ENCODE measurements at places on chromosomes 6 and 20.

DNA sequence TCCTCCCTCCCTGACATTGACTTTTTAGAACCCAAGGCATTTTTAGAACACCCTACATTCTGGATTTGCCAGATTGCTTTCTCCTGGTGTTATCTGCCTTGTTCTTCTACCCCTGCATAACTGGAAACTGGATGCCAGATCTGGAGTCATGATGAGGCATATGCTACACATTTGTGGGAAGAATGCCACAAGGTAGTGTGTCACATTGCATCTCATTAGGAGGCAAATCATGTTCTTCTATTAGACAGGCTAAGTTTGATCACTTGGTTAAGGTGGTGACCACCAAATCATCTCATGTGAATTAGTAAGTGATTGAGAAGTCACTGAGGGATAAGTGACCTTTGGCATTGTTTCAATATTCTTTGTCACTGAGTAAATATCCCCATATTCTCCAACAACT, 12.9 kb upstream of the NKX2-2 start:
- DNase-seq: no peak

DNA sequence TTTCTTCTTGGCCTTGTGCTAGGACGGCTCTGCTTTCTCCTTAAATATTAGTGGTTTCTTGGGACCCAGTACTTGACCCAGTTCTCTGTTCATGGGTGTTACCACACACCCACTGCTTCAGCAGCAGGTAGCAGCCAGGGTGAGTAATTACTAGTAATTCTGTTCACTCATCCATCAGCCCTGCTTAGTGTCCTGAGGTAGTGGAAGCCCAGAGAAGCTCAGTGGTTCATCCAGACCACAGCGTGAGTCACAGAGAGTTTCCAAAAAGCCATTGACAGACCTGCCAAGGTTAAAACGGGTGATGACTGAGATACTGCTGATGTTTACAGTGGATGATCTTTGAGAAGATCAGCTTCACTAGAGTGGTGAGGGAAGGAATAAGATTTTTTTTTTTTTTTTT, 51.7 kb upstream of the HINT3 start:
- DNase-seq: no peak

DNA sequence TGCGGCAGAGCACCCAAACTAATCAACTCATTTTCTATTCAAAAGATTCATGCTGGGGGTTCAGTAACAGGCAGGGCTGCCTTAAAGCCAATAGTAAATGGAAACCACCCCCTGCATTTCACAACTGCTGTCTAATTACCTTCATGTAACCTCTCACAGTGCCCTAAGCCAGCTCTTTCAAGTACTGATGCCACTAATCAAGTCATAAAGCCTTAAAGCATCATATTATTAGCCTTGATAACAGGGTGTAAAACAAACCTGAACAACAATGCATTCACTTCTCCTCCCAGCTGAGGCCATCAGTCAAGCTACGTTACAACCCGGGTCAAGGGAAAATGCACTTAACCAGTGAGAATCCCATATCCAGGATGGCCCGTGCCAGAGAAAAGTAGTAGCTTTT, 33.0 kb downstream of the TRERF1 start:
- DNase-seq: peak; percentile 99

- no peak for DNase-seq
Measured at GRCh38 chr20:18266282-18266681, 22.0 kb upstream of the ZNF133 start.

DNA sequence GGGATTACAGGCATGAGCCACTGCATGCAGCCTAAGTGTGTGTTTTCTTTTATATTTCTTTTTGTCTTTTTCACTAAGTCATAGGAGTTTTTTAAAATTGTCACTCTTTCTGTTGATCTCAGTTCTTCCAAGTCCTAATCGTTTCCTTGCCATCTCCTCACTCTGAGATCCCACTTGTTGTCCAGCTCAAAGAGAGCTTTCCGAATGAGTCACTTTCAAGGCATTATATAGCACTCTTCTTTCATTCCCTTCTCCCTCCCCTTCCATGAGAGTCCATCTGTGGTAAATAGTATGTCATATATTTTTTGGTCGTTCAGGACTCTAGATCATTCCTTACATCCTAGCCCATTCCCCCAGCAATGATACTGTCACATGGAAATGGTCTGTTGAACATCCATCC, 4.3 kb downstream of the VAPB start:
- DNase-seq: no peak

DNA sequence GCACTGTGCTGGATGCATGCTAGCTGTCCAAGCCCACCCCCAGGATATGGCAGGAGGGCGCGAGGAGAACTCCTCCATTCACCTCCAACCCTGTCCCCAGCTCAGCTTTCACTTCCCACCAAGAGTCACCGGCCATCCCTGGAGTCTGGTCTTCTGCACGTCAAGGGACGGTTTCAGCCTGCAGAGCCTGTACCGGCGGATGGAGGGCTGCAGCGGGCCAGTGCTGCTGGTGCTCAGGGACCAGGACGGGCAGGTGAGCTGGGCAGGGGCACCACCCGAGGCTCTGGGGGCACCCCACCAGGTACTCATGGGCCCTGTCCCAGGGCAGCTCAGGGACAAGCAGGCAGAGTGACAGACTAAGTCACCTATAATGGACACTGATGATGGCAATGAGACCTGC, 3.0 kb downstream of the TLDC2 start:
- no peak for DNase-seq

DNA sequence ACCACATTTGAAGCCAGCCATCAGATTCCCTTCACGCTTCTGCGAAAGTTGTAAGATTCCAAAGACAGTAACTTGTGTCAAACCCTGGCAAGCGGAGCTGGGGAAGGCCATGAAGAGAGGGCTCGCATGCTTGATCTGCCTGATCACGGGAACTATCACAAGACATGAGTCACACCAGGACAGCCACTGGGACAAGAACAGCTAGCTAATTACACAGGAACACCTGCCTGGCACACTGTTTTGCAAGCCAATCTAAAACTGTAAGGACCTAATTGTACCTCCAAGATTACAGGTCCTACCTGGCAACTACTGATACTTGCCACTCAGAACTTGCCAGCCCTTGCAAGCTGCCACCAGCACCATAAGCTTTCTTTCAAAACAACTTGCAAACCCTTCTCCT, 289.3 kb downstream of the KIF16B start:
- DNase-seq: peak; percentile 52

DNA sequence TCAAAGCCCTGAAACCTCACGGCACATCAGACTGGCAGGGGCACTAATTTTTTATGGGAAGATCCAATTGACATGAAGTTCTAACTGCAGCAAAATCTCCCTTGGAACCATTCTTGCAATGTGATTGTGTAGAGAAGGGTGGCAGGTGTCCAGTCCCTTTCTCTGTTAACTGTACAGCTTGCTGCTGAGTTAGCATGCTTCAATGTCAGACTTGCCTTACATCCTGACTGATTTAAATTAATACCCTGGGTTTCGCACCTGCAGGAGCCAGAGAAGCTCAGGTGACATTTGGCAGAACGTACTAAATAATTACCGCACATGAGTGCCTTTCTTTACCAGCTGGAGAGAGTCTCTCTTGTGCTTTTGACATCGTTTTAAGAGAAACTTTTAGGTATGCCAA, 123.0 kb downstream of the DOK5 start:
- DNase-seq: peak; percentile 63

DNA sequence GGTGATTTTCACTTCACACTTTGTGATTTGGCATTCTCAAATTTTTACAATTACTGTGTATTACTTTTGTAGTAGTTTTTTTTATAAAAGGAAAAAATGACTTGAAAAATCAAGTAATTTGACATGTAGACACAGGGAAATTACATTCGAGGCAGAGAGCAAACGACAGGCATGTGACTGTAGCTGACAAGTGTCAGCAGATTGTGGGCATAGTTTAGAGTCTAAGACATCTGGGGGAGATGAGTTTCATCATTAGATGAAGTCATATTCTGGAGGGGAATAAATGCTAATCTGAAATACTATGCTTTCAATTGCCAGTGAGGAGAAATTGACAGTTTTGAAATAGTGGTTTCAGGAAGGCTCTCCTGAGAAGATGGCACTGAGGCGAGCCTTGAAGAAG, 126.0 kb downstream of the MTHFD1L start:
- DNase-seq: no peak

DNA sequence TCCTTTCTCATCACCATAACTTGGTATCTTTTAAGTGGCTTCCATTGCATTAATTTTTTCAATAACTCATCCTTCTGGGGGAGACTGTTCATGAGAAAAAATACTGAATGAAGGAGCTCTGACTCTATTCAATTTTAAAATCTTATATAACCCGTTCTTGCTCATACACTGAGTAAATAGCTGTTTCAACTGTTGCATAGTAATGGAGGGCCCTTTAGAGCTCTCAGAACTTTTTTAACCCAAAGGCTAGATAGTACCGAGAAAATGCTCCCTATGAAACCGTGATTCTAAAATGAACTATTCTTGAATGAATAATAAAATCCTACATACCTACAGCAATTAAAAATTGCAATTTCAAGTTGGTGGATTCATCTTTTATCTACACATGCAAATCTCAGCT, 5.3 kb downstream of the SLC2A12 start:
- no peak for DNase-seq

DNA sequence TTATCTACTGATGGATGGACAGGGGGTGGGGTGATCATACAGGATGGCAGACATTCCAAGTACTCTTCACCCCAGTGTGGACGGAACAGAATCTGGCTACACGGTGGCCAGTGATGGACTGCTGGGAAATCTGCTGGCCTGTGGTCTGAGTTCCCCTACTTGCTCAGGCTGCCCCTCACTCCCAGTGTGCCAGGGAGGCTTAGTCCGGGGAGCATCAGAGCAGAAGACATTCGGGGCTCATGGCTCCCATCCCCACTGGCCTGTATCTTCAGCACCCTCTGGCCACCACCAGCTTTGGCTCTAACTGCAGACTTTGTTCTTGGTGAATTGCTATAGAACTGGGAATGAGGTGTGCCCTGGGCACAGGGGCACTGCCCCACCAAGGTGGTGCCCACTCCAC, 15.3 kb downstream of the TLDC2 start:
- DNase-seq: no peak

DNA sequence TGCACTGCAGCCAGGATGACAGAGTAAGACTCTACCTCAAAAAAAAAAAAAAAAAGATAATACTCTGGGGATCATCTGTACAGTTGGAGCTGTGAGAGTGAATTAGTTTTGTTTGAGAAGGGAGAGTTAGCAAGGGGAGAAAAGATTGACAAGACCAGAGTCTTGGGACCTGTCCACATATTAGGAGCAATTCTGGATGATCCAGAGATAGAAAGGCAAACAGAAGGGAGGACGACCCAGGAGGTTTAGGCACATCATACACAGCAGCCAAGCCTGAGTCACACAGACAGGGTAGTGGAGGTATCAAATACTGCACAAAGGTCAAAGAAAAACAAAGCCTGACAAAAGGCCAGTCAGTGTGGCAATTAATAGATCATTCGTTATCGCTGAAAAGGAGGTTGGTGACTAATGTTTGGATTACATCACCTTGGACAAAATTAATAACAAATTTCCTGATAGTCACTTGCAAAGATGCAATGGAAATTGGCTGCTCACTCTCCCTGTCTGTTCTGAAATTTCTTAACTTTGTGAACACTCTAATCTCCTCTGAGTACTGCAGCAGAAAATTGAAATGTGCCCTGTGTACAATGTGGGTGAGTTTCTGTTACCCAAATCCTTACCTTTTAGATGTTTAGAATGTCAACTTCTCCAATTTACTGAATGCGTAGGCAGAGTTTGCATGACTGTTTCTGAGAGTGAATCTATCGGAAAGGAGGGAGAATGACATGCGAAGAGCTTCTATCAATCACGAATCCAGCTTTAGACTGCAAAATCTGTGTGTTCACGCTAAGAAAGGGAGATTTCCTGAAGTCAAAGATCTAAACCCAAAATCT, 105.4 kb downstream of the TSHZ2 start:
- peak; percentile 10 for DNase-seq

GRCh38 chr6:46138281-46138680, 8.5 kb downstream of the ENPP4 start:
- peak; percentile 69 for DNase-seq

DNA sequence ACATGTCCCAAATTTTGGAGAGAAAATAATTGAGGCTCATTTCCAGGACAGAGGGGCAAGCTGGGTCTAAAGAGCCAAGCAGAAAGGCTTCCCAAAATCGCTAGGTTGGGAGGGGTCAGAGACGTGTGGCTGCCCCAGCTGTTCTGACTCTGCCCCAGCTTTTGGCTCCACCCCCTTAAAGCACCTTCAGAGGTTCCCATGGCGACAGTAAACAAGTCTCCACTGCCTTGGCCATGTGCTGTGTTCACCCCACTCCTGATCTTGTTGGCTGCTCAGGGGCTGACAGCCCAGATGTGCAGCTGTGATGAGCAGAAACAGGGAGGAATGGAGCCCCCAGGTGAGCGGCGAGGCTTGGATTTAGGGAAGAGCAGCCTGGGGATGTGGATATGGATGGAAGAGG, 72.8 kb upstream of the SPTLC3 start:
- DNase-seq: peak; percentile 70

DNA sequence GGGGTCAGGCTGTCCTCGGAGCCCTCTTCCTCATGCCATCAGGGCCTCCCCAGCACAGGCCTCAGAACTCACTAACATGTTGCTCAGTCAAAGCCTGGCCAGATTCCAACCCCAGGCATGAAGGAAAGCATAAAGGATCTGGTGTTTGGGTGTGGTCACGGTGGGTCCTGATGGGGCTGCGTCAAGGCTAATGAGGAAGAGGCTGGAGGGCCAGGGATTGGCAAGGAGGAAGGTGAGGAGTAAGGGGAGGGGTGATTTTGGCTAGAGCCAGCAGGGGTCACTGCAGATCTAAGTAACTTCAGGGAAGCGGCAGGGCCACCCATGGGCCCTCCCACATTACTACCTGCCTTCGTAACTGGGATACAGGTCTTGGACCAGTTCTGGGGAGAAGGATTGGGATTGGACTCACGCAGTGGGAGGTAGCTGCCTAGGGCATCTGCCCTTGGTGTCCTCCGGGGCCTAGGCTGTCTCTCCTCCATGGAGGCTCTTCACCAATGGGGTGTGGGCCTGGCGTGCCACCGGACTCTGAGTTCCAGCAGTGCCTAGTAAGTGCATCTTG, 36.2 kb upstream of the MRPS18A start:
- peak; percentile 78 for DNase-seq

- peak; percentile 26 for DNase-seq
Measured at GRCh38 chr20:14114065-14114704, 118.9 kb downstream of the MACROD2 start.

DNA sequence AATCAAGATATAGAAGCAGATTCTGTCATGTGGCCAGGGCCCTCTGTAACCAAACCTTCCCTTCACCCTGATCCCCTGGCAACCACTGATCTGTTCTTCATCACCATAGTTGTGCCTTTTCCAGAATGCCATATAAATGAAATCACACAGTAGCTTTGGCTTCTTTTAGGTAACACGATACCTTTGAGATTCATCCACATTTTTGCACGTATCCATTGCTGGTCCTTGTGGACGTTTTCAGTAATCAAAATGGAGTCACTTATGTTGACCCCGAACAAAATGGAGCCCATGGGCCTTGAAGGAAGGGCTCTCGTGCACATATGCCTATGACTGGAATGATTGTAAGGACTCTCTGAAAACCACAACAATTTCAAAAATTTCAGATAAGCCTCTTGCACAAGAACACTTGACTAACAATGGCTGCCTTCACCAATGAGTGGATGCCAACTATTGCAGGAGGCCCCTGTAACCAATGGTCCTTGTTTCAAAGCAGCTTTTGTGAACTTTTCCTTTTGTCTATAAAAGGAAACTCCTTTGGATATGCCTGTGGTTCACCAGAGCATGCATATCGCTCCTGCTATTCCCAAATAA, 84.3 kb upstream of the RALY start:
- no peak for DNase-seq
